ENCODE measurements at places on chromosomes 7 and 10. TPM values are rescaled to one million over a fixed set of nuclear protein-coding genes. Genes with fewer than 3 reads are reported as not detected.

- H3K27ac ChIP-seq, result no peak overlapping the region
- no peak for DNase-seq
- no peak overlapping the region for H3K4me3 ChIP-seq
- H3K36me3 ChIP-seq, result no peaks in the 10 kb centered on the region
- no peaks in the 10 kb centered on the region for H3K27me3 ChIP-seq
Measured at GRCh38 chr7:39535720-39536119, 30.5 kb upstream of the YAE1 start.

Gene LLCFC1
- total RNA-seq, result not detected

Gene AS3MT
- 0.45 TPM for total RNA-seq

Gene SUGCT
- 17.1 TPM for total RNA-seq
